Stomach (tissue), 19 donors: ENCODE measurements at places on chromosomes 7 and 10.
A peak's percentile ranks its signal among the peaks of the same experiment; 100 is the strongest.

DNA sequence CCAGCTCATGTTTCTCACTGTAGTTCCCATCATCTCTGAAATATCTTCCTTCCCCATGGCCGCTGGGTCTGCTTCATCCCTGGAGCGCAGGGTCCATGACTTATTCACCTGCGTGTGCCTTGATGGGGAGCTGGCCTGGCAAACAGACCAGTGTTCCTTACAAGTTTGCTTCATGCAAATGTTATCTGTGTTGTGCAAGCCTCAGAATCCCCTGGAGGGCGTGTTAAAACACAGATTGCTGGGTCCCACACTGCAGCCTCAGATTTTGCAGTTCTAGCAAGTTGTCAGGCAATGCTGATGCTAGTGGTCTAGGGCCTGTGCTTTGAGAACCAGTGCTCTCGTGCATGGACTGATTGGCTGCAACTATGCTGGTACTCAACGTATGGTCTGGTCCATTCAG, 7.2 kb upstream of the DMBT1 start:
- no peak for DNase-seq

DNA sequence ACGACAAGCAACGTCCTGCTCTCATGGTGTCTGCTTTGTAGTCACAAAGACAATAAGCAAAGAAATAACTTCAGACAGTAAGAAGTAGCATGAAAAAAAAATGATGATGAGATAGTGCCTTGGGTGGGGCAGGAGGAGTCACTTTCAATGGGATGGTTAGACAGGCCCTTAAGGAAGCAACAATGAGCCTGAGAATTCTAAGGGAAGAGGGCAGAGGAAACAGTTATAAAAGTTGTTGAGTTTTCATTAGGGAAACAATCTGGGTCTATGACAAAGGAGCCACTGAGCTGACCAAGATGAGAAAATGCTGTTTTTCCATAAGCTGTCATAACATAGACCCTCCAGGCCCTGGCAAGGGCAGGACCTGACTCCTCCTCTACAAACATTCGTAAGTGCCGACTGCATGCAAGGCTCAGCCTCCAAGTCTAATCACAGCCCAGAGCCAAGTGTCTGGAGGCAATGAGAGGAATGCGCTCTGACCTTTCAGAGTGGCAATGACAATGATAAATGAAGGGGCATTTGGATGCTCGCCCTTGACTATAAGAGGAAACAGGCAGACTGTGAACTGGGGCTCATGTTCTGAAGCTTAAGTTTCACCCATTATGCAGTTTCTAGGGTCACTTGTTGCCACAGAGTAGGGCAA, 43.7 kb downstream of the PPP1R3C start:
- no peak for DNase-seq

DNA sequence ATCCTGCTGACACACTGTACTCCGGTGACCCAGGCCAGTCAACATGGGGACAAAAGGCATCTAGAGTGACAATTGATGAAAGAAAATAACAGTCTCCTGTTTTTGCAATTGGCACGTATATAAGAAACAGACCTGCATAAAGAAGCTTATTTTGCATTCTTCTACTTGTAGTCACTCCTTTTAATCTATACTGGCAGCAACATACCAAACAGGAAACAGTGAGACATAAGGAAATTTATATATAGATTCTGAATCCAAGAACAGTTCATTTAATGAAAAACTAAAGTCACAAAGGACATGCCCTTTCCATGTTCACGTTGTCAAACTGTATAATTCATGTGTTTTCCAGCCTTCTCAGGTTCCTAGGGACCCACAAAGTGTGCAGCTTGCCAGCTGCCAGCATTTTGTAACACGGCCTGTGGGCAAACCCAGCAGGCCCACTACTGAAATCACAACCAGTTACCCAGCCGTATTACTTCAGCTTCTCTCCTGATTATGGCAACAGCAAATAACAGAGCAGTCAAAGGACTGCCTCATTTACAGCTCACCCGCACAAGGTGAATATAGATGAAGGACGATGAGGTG, 72.3 kb downstream of the AMPH start:
- DNase-seq, result no peak

DNA sequence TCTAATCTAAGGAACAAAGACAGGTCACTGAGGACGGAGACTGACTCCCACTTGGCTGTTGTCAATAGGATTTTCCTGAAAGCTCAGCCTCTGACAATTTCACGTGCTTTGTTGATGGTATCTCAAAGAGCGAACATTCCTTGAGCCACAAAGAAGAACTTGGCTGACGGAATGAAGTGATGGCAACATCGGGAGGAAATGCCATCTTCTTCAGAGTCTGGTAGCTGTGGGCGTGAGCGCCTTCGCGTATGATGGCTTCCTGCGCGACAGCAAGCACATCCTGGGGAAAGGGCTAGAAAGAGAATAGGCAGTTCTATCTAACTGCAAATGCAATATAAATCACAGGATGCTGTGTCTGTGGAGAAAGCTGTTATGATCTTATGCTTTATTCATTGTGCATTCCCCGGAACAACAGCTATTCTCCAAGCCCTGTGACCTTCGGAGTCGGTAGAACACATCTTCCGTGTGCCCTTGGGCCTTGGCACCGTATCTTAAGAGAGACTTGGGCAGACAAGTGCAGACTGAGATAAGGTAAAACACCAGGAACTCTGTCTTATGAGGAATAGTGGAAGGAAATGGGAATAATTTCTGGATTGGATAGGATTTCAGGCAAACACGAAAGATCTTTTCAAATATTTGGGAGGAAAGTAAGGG, 19.6 kb upstream of the GTPBP4 start:
- DNase-seq, result no peak

GRCh38 chr7:17038160-17038782, 156.5 kb upstream of the AGR3 start:
- DNase-seq, result no peak

- no peak for DNase-seq
Measured at GRCh38 chr10:120988751-120989150, 137.6 kb downstream of the WDR11 start.

DNA sequence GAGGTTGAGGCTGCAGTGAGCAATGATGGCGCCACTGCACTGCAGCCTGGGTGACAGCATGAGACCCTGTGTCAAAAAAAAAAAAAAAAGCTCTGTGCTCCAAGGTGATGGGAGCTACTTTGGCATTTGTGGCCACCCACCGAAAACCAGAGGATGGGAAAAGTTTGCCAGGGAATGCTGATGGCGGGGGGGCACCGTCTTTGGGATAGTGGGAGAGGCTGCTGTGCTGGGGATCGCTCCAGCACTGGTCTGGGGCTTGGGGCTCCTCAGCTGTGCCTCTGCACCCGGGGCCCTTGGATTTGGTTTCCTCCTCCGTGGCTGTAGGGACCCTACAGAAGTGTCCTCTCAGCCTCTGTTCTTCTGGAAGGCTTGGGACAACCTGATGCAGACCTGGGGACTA, 11.7 kb upstream of the RAMP3 start:
- DNase-seq, result no peak

- no peak for DNase-seq
Measured at GRCh38 chr10:114279289-114279688, 40.2 kb downstream of the VWA2 start.

DNA sequence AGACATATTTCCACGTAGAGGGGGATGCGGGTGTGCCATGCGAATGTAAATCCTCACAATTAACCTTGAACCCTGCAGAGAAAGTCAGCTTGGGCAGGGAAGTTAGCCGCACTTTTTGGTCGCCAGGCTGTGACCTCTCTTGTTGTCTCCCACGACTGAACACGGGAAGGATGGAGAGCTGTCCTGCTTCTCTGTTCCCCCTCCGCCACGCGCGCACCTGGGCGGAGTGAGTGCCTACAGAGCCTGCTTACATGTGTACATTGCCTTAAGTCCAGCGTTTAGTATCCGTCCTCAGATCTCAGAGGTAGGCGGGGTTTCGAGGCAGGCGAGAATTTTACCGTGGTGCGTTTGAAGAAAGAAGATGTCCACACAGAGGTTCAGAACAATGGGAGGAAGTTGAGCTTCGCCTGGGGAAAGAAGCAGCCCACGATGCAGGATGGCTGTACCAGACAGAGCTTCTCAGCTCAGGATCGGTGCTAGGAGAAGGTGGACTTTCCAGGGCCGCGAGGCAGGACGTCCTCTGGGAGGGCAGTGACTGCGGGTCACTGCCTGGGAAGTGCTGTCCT, 482 bp upstream of the ERCC6 start:
- peak; percentile 75 for DNase-seq

GRCh38 chr10:33365301-33365700, 30.8 kb upstream of the NRP1 start:
- no peak for DNase-seq

- DNase-seq, result no peak
Measured at GRCh38 chr7:45421806-45422205, 152.4 kb upstream of the ADCY1 start.

- DNase-seq, result no peak
Measured at GRCh38 chr10:133355266-133355665, 2.6 kb downstream of the FUOM start.

- peak; percentile 89 for DNase-seq
Measured at GRCh38 chr7:1123715-1124114, 35.8 kb downstream of the GPER1 start.

GRCh38 chr10:6006991-6007390, 29.6 kb upstream of the IL15RA start:
- no peak for DNase-seq

- no peak for DNase-seq
Measured at GRCh38 chr10:97960269-97961056, 70.0 kb downstream of the CRTAC1 start.

GRCh38 chr7:139680676-139681462, 96.9 kb downstream of the HIPK2 start:
- DNase-seq, result peak; percentile 57

GRCh38 chr7:26185131-26185843, 15.3 kb downstream of the HNRNPA2B1 start:
- no peak for DNase-seq

- no peak for DNase-seq
Measured at GRCh38 chr7:99557940-99558305, 519 bp upstream of the ZNF655 start.

GRCh38 chr10:49144058-49144720, 10.4 kb upstream of the FAM170B start:
- no peak for DNase-seq

- DNase-seq, result peak; percentile 87
Measured at GRCh38 chr10:72308320-72308987, 34.7 kb downstream of the DDIT4 start.

DNA sequence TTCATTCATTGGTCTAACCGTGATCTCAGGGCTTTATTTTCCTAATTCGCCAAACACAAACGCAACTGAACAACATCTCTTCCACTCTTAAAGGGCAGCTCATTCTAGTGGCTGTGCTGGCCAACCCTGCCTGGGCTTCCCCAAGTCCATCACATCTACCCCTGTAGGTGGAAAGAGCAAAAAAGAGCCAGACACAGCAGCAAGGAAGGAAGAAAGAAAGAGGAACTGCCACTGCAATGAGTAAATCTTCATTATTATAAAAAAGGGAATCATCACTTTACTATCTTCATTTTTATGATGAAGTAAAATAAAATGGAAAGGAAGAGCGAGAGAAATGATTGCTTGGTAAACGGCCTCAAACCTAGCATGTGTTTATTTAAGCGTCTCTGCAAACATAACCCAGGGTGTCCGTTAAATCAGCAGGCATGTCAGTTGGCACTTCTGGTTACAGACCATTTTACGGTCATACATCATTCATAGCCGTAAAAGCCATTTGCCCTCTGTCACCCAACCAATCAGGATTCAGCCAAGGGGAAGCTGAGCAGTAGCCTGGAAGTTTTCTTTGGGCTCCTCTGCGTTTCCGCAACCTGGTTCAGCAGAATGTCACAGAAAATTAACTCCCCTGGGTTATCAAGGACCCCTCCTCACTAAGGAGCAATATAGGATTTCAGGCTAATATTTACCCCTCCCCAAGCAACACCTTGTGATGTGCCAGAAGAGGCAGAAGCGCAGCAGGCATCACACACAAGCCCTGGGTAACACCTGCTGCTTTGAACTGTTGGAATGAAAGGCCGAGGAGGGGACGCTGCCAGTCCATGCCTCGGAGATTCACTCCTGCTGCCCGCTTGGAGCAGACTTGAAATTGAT, 234.0 kb downstream of the SNX10 start:
- no peak for DNase-seq

GRCh38 chr10:101778781-101779543, 3.0 kb upstream of the FGF8 start:
- peak; percentile 68 for DNase-seq

GRCh38 chr10:124045276-124045675, 48.1 kb downstream of the CHST15 start:
- no peak for DNase-seq

DNA sequence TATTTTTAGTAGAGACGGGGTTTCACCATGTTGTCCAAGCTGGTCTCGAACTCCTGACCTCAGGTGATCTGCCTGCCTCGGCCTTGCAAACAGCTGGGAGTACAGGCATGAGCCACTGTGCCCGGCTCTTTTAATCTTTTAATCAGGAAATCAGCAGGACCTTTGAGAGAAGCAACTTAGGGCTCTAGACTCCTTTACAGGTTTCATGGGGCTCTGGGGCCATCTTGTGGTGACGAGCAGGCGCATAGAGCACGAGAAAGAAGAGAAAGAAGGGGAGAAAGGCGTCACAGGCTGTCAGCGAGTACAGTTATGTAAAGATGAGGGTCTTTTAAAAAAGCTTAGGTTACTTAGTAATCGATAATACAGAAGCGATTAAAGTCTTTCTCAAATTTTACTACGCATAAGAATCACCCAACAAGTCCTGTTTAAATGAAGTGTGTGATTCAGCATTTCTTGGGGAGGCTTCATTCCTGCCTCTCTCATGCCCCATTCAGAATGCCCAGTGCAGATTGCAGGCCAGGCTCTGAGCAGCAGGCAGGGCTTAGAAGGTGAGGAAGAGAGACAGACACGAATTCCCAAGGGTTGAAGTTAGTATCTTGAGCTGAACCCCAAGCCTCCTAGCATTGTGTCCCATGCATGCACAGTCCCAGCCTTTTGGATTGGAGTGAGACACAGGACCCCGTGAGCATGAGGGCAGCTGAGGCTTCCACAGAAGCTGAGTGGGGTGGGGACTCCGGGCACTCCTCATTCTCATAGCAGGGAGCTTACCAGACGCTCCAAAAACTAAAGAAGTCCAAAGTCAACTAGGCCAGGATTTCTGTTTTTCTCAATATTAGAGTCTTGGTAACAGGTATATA, 23.6 kb upstream of the PFKP start:
- DNase-seq, result peak; percentile 69

- DNase-seq, result peak; percentile 43
Measured at GRCh38 chr7:140209866-140210609, 33.3 kb upstream of the KDM7A start.
